ENCODE measurements at places on chromosomes 11 and 22. TPM values are rescaled to one million over a fixed set of nuclear protein-coding genes. Genes with fewer than 3 reads are reported as not detected.
A peak's percentile ranks its signal among the peaks of the same experiment; 100 is the strongest.

Gene SOX10
- not detected for total RNA-seq

Gene FGF3
- not detected for total RNA-seq

Gene BIRC3
- 14.0 TPM for total RNA-seq

Gene KCNJ1
- not detected for total RNA-seq

GRCh38 chr11:102891736-102892135 is 17.0 kb upstream of the MMP12 start:
- DNase-seq: no peak

- no peak for DNase-seq
Observed at GRCh38 chr11:110317516-110317932, 21.1 kb upstream of the RDX start.

GRCh38 chr11:129323896-129324502 is 51.6 kb upstream of the BARX2 start:
- DNase-seq: peak; percentile 54

- no peak for DNase-seq
Observed at GRCh38 chr11:66564984-66565383, 3.4 kb downstream of the CTSF start.

DNA sequence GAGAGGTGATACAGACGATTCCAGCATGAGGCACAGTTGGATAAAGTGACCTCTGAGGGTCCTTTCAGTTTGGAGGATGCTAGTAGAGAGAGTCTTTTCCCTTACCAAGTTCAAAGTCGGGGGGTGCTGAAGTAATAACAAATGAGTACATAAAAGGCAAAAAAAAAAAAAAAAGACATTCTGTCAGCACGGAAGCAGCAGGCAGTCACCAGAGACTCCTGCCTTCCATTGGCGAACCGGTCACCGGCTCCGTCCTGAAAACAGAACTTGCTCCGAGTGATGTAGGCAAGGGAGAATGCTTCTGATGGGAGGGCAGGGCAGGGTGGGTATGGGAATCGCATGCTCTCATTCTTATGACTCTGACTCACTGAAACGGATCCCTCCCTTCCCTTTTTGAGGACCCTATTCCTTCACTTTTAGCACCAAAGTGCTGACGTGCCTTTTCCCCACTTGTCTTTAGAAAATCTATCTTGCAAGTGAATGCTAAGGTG is 65.9 kb downstream of the PRR5L start:
- DNase-seq: no peak

DNA sequence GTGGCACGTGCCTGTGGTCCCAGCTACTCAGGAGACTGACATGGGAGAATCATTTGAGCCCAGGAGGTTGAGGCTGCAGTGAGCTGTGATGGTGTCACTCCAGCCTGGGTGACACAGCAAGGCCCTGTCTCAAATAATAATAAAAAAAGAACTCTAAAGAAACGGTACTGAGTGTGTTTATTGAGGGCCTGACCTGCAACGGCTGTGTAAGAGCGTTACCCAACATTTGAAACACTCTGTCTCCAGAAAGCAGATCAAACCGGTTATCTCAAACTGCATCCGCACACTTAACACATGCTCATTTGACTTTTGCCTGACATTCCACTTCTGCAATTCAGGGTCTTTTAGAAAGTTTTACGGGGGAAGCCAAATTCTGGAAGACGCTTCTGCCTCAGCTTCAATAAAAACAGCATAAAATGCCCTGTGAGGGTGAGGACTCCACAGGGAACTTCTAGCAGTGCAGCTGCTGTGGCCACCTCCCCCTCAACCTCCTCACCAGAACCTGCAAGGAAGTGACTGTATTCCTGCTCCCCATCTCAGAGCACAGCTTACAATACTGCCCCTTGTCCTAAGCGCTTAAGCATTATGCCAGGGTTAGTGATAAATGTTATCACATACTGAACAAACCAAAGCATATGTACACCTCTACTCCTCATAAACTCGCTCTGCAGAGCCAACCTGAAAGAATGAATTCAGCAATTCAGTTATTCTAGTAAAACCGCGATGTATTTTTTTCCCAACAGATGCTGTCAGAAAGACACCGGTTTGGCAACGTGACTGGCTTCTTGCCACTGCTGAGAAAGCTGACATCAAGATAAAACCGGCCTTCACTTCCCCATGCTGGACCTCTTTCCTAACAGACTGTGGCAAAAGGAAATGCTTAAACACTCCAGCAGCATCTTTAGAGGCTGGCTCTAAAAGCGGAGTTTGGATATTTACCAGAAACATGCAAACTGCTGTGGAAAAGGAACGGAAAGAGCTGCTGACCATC is 52.2 kb downstream of the PRDM10 start:
- DNase-seq: no peak

DNA sequence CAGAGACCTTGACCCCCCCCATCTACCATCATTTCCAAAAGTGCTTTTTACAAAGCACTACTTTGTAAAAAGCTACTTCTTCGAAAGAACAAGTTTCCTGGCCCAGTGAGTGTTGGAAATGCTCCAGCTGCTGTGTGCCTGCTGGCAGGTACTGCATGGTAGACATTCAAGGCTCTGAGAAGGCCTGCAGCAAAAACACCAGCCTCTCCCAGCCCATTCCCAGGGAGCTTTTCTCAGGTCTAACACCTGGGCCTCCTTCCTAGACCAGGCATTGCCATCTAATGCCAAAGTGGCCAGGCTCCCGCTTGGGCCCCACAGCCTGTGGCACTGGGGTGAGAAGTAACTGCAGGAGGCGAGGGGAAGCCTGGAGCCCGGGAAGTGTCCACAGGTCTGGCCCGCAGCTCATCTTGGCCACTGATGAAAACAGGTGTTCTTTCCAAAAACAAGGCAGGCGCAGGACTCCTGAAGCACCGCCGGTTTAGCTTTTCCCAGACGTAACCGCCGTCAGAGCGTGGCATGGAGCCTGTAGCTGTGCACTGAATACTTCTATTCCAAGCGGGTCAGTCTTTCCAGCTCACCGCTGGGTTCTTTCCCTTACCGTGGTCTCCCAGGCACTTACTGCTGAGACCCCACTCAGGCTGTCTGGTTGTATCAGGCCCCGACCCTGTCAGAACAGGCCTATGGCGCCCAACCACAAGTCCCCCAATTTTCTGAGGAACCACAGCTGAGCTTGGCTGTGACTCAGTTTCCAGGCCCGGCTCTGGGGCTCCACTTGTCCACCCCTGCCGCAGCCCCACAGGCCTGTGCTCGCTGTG is 1.2 kb upstream of the TCIRG1 start:
- no peak for DNase-seq

GRCh38 chr11:86230179-86230804 is 14.3 kb upstream of the EED start:
- DNase-seq: no peak

All from left lung (tissue), 14 donors.